ENCODE measurements at places on chromosomes 4 and X.

DNA sequence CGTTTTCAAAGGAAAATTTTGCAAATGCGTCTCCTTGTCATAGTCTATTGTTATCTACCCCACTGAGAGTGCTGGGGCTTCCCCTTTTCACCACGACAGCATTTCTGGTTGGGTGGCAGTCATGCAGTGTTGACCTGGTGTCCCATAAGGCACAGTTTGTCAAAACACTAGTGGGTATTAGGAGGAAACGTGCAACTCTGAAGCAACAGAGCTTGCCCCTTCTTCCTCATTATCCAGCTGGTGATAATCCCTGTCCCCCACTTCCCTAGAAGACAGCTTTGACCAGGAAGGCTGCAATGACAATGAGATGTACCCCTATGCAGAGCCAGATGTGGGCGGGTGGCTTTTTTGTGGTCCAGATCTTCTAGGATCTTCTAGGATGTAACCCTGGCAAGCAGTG is 1.8 kb downstream of the TBC1D1 start:
- DNase-seq: peak; percentile 19

- DNase-seq: no peak
Measured at GRCh38 chr4:81860111-81860510, 388.4 kb upstream of the RASGEF1B start.

DNA sequence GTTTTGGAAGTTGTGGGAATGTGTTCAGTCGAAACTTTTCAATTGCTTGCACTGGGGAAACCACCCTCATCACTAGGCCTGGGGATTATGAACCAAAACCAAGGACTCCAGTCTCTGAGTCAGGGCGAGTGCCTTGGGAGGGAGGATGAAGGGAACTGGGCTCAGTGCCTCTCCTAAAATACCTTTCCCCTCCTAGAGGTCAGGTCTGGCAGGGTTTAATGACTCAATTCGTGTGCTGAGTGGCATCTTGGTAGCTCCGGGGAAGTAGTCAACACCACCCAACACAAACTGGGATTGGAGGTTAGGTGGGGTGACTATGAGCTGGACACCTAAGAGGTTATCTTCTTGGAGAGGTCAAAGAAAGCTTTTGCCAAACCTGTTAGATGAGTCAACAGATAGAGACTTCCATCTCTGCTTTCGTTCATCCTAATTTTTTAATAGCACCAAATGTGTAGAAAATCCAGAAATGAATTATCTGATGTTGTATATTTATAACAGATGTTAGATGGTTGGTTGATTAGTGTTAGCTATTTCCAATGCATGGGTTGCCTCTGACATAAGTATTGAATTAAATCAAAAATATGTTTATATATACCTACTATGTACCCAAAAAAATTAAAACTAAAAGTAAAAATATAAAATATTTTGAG is 202.8 kb downstream of the SHROOM3 start:
- DNase-seq: no peak

GRCh38 chrX:99939883-99940232 is 470.2 kb downstream of the PCDH19 start:
- no peak for DNase-seq

DNA sequence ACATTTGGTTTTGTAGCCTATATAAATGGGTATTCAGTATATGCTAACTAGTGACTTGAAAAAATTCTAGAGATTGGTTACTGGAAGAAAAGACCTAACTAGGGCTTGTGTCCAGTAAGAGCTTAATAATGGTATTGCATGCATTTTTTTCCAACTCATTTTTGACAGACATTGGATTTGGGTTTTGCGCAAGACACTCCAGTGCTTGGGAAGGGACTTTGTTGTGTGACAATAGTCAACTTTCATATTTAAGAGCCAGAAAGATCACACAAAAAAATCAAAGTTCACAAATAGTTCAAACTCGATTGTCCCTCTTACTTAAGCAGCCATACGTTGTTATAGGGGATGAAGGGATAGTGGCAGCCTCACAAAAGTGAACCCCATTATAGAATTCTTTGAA is 1.2 kb upstream of the HSD17B11 start:
- DNase-seq: no peak

DNA sequence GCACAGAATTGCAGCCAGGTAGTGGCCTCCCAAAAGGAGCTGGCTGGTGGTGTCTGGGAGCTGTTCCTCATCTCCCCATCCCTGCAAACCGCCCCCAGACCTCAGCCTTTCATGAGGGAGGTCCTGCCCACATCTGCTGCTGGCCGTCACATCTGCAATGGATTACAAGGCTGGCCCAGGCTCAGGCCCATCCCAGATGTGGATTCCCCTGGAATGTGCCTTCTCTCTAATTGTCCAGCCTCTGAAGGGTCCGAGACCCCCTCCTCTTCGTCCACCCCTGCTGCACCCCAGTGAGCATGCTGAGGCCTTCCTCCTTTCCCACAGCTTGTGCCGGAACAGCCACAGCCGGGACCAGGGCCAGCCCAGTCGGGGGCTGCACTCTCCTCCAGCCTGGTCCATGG is 115.0 kb upstream of the NALF2 start:
- no peak for DNase-seq
